ENCODE measurements at places on chromosomes 3 and 15. TPM values are rescaled to one million over a fixed set of nuclear protein-coding genes. Genes with fewer than 3 reads are reported as not detected.

- H3K27ac ChIP-seq: no peak overlapping the region
- no peaks in the 10 kb centered on the region for H3K36me3 ChIP-seq
- H3K27me3 ChIP-seq: peaks cover 23% of the 10 kb centered on the region
- peak; percentile 54 for DNase-seq
- no peak overlapping the region for H3K4me3 ChIP-seq
- H3K4me1 ChIP-seq: peaks cover 24% of the 10 kb centered on the region
Observed at GRCh38 chr15:40506964-40507571, 36.3 kb downstream of the CHST14 start.

DNA sequence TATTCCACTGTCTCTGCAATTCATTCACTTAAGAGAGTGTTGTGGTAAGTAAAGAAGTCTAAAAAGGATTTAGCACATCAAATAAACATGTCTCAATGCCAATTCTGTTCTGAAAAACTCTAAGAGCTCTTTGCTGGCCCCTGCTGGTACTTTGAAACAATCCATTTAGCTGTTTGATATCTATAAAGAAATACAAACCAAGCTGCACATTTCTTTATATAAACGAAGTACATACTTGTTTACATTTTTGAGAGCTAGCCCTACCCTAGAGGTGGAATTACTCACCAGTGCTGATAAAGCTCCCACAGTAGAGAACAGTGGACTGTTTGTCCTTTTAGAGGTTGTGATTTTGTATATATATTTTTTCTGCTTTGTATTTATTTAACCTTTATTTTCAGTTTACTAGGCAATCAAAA, 75.5 kb downstream of the NEDD4 start:
- no peak overlapping the region for H3K27ac ChIP-seq
- no peaks in the 10 kb centered on the region for H3K36me3 ChIP-seq
- no peaks in the 10 kb centered on the region for H3K4me1 ChIP-seq
- no peak for DNase-seq

DNA sequence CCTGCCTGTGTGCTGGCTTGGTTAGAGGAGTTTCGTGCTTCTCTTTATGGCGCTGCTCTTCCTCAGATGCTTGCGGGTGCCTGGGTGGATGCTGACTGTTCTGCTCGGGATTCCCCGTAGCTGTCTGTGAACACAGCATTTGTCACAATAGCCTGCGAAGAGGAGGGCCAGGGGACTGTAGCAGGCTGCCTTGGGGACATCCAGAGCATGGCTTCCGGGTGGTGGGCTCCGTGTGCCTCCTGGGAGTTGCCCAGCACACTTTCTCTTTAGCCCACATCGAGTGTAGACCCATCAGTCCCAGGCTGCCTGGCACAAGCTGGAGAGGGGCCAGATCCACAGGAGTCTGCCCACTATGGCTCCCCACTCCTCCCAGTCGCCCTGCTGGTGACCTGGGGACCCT, 22.4 kb downstream of the LRRK1 start:
- H3K27me3 ChIP-seq: peaks cover 7% of the 10 kb centered on the region
- H3K4me1 ChIP-seq: no peaks in the 10 kb centered on the region
- no peak overlapping the region for H3K4me3 ChIP-seq
- no peak overlapping the region for H3K27ac ChIP-seq
- no peaks in the 10 kb centered on the region for H3K36me3 ChIP-seq
- DNase-seq: no peak

- H3K36me3 ChIP-seq: no peaks in the 10 kb centered on the region
- no peak overlapping the region for H3K27ac ChIP-seq
Observed at GRCh38 chr3:111227216-111227615, 155.6 kb downstream of the NECTIN3 start.

Gene CA12
- not detected for polyA plus RNA-seq

Gene STT3B
- polyA plus RNA-seq: 132 TPM

Gene LRRN1
- polyA plus RNA-seq: 0.84 TPM

Data from immature natural killer cell (primary cell).